ENCODE measurements at places on chromosomes 7 and 10.

DNA sequence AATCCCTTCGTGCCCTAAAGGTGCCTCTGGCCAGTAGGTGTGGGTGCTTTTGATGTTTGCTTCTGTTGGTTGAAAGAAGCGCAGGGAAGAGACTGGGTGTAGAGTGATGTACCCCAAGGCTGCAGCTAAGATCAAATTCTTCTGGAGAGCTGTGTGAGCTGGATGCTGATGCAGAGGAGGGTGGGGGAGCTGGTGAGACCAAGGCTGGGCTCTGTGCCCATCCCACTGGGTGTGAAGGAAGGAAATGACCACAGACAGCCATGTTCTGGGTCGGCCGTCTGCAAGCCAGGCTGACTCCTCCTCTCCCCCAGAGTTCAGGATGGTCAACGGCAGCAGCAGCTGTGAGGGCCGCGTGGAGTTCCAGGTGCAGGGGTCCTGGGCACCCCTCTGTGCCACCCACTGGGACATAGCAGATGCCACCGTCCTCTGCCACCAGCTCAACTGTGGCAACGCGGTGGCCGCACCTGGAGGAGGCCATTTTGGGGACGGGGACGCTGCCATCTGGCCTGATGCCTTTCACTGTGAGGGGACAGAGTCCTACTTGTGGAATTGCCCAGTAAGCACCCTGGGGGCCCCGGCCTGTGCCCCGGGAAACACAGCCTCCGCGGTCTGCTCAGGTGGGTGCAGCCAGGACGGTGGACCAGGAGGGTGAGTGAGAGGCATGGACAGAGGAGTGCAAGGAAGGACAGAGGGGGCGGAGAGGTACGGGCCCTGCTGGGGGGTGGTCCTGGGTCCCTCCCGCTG, 5.1 kb downstream of the SCART1 start:
- DNase-seq: no peak

DNA sequence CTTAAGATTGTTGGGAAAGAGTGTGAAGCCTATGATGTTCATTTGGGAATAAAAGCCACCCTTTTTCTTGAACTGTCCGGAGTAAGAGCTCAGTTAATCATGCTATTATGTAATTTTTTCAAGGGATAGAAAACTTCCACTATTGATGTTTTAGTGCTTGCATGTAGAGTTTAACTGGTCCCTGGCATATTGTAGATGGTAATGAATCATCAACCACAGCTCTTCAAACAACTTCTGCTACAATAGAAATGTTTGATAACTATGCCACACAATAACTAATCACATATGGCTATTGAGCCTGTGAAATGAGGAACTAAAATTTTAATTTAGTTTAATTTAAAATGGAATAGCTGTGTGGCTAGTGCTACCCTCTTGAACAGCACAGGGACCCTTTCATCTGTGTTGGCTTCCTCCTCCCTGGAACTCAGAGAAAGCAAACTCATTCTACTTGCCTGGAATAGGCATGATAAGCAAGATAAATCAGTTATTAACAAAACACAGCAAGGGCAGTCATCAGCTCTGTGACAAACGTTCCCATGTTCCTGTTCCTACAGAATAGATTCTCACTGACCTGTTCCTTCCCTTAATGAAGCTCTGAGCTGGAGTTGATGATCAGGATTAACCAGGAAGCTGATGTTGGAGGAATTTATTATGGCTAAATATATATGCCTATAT, 4.9 kb upstream of the SRI start:
- DNase-seq: no peak

GRCh38 chr10:74718208-74718607, 108.2 kb upstream of the KAT6B start:
- DNase-seq: no peak

DNA sequence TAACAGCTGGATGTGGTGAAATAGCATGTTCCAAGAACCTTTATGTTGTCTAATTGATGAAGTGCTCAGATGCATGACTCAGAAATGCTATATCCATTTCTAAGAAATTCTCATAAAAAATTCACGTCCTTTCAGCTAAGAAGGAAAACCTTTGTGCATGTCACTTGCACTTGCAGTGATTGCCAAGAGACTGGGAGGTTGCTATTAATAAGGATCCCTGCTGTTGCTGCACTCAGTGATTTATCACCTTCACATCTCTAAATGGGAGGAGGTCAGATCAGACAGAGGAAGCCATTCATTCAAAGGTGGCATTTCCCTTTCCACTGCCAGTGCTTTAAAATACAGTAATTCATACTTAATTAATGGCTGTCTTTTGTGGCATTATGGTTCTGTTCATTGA, 89.5 kb downstream of the THSD7A start:
- DNase-seq: peak; percentile 46

- DNase-seq: no peak
These were observed 30.6 kb downstream of the ZFAND2A start for GRCh38 chr7:1129431-1129830.

DNA sequence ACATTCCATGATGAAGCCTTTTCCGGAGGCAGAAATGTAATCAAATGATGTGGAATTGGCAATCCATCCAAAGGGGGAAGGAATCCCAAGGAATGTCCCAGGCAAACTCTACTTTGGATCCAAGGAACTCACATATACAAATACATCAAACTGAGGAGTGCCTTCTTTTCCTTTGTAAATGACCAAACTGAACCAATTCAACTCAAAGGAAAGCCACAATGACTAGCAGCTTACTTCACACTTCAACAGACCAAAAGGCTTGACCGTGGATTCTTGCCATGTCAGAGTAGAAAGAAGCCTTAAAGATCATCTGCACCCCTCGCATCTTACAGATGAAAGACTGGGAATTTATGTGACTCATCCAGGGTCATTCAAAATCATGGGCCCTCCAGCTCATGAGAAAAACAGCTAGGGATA, 79.7 kb upstream of the MACROH2A2 start:
- DNase-seq: no peak

DNA sequence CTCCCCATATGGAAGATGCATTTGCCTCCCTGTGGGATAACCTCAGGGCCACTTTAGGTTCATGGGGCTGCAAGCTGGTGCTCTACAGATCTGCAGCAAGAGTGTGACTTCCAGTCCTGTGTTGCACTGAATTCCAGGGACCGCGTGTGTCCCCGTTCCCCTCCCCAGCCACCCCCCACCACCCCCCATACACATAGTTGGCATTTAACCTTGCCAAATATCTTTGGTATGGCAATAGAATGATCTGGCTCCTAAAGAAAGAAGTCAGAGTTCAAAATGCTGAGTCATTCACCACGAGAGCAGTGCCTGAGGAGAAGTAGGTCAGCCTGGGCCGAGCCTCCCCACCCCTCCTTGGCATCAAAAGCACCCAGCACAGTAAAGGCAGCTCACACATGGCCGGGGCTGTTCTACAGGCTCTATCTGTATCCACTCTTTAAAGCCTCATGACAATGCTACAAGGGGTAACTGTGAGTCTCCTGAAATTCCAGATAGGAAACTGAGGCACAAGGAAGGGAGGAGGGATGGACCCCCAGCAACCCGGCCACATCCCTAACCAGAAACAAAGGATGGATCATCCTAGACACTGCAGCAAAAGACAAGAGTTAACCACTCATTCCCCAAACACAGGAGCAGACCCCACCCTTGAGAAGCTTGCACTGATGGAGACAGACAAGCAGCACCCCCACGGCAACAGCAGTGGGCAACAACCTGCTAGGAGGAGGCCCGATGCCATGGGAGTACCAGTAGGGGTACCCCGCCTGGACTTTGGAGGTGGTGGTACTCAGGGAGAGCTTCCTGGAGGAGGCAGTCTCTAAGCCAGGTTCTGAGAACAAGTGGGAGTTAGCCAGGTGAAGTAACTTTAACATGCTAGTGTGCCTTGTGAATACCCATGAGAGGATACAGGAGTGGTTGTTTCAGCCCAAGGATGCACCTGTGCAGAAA, 70.3 kb upstream of the NANOS1 start:
- DNase-seq: peak; percentile 16

DNA sequence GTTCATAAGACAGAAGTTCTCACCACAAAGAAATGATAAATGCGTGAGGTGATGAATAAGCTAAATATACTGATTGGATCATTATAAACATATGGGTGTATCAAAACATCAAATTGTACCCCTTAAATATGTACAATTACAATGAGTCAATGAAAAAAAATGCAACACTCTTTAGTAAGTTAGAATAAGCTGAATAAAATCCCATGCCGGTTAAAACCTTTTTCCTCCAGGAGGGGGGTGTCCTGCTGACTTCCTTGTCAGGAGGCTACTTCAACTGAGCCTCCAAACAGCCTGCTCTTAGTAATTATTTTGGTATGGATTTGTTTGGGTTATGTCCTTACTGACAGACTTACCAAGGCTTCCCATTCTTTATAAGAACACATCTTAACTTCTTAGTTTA, 649.1 kb downstream of the INHBA start:
- no peak for DNase-seq

DNA sequence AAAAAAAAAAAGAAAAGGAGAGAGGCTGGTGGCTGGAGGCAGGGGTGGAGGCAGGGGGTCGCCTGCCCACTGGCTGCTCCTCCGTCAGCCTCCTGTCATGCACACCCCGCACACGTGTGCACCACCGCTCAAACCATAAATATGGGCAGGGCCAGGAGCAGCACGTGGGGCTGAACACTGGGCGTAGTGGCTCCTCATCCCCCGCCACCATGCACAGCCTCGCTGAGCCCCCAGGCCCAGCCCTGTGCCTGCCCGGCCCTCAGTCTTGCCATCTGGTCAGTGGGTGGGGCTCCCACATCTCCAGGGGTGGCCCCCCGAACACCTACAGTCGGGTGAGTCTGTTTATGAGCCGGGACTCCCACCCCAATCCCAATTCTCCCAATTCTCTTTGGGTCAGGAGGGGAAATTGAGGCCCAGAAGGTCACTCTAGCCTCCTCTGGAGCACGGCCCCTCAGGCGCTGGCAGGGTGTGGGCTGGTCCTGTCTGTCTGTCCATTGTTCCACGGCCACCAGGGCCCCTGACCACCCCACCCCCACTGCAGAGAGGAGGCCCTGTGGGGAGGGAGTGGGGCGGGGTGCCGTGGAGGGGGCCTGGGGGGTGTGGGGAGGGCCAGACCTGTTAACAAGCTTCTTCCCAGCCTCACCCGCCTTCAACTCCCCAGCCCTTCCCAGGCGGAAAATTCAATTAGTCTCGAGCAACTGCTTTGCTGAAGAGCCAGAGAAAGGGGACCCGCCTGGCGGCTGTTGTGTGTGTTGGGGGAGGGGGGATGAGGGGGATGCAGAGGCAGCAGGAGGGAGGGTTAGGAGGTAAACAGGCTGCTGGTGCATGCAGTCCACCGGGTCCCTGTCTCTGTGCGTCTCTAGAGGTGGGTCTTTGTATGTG, 19.5 kb upstream of the GRIFIN start:
- no peak for DNase-seq

DNA sequence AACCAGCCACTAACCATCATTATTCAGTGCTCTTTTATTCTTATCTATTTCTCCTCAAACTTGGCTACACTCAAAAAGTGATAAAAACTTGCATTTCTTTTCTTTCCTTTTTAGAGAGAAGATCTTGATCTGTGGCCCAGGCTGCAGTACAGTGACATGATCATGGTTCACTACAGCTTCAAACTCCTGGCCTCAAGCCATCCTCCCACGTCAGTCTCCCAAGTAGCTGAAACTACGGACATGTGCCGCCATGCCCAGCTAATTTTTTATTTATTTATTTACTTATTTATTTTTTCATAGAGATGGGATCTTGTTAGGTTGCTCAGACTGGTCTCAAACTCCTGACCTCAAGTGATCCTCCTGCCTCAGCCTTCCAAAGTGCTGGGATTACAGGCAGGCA, 24.6 kb upstream of the TMEM248 start:
- no peak for DNase-seq

GRCh38 chr10:79079490-79080355, 11.0 kb downstream of the ZMIZ1 start:
- no peak for DNase-seq

GRCh38 chr10:127449490-127449889, 99.6 kb upstream of the NPS start:
- no peak for DNase-seq

DNA sequence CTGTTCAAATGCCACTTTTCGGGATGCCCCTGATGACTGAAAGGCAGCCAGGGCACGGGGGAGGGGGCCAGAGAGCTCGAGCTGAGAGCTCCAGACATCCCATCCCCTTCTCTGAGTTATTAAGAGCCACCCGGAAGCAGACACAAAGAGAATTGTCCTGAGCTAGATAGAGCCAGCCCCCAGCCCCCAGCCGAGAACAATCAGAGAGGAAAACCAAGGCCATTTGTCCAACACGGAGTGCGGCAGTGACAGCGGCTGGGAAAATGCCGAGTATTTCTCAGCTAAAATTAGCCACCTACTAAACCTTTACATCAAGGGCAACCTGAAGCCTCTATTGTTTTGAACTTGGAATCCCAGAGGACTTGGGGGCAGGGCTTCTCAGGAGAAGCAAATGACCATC, 51.0 kb downstream of the UNC5B start:
- DNase-seq: peak; percentile 68

GRCh38 chr7:146654048-146654447, 537.4 kb downstream of the CNTNAP2 start:
- no peak for DNase-seq

- no peak for DNase-seq
These were observed 8.4 kb downstream of the PPP2R2D start for GRCh38 chr10:131909014-131909808.

- DNase-seq: no peak
These were observed 259.1 kb upstream of the MKLN1 start for GRCh38 chr7:131068604-131069021.

- no peak for DNase-seq
These were observed 88.0 kb downstream of the FANK1 start for GRCh38 chr10:125984346-125984745.

DNA sequence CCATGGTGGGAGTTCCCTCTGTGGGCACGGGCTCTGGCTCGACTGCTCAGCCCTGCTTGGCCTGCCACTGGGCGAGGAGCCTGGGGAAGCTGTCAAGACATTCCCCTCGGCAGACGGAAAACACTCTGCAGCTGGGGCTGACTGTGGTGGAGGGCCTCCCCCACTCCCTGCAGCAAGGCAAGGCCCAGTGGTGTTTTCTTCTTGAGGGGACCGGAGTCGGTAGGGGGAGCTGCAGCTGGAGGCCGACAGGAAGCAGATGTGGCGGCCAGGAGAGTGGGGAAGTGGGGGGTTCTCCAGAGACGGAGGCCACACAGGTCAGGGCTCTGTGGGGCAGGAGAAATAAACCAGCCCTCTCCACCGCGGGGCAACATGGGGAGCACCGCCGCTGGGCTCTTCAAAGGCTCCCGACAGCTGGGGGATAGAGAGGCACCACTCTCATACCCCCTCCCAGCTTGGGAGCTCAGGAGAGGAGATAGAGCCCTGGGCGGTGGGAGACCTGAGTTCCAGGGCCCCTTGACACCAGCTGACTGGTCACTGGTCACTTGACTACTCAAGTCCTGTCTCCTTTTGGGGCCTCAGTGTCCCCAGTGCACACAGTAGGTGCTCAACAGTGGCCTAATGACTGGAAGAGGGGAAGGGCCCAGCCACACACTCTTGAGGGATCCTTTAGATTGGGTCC, 43.4 kb downstream of the PPIF start:
- no peak for DNase-seq

DNA sequence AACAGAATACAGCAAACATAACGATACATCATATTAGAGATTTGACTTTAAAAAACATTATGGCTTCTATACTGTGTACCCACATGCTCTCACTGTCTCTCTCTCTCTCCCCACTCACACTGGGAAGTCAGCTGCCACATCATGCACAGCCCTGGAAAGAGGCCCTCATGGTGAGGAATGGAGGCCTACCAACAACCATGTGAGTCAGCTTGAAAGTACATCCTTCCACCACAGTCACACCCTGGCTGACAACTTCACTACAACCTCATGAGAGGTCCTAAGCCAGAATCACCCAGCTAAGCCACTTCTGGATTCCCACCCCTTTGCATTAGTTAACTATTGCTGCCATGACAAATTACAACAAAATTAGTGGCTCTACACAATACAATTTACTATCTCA, 23.3 kb upstream of the GPR22 start:
- no peak for DNase-seq
